ENCODE measurements at places on chromosomes 4 and X. TPM values are rescaled to one million over a fixed set of nuclear protein-coding genes. Genes with fewer than 3 reads are reported as not detected.

The PLAC8 gene
- total RNA-seq: 17.8 TPM

The DGAT2L6 gene
- total RNA-seq: not detected

The ABLIM2 gene
- 1.1 TPM for total RNA-seq

The VEGFC gene
- total RNA-seq: not detected

The NPY1R gene
- not detected for total RNA-seq

The XPNPEP2 gene
- total RNA-seq: 0.28 TPM

DNA sequence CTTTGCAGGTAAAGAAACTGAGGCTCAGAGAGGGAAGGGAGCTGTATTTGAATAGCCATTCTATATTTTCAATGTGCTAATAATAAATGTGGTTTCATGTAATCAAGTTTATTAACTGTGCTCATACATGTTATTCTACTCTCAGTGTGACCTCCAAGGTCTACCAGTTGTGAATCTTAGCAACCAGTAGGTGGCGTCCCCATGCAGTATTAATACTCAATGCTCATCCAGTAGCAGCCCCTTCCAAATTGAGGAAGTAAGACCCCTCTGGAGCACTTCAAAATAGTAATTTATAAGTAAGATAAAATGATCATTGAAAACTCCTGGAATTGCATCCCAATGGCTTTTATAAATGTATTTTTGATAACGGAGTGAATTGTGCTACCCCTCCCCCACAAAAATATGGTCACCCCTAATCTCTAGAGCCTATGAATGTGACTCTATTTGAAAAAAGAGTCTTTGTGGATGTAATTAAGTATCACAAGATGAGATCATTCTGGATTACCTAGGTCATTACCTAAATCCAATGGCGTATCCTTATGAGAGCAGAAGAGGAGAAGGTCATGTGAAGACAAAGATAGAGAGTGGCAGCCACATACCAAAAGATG, 20.4 kb upstream of the SEPSECS start:
- peak; percentile 16 for DNase-seq

The SEC24D gene
- 22.7 TPM for total RNA-seq

DNA sequence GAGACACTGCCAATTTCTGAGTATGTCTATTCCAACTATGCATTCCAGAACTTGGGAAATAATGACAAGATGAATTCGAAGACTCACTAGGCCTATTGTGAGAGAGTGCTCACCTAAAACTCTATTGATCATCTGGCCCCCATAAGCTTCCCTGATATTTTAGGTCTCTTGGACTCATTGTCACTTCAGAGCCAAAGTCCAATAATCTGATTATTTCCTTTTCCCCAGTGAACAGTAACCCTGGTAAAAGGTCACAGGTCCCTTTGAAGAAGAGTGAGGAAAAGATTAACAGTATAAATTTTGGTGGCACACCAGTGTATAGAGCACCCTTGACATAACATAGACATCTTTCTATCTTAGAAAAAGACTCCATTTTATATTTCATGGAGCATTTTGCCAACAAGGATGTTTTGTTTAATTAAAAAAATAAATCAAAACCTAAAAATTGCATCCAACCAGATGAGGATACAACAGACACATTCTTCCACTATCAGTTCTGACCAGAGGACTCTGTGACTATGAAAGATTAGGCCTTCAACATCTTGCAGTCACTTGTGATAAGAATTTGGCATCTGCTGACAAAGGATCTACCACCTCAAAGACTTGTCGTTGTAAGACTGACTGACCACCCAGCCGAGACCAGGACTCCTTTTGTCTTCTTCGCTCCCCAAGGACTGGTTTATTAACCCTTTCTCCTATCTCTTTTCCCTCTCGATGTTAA, 191.9 kb downstream of the MAB21L2 start:
- DNase-seq: no peak

DNA sequence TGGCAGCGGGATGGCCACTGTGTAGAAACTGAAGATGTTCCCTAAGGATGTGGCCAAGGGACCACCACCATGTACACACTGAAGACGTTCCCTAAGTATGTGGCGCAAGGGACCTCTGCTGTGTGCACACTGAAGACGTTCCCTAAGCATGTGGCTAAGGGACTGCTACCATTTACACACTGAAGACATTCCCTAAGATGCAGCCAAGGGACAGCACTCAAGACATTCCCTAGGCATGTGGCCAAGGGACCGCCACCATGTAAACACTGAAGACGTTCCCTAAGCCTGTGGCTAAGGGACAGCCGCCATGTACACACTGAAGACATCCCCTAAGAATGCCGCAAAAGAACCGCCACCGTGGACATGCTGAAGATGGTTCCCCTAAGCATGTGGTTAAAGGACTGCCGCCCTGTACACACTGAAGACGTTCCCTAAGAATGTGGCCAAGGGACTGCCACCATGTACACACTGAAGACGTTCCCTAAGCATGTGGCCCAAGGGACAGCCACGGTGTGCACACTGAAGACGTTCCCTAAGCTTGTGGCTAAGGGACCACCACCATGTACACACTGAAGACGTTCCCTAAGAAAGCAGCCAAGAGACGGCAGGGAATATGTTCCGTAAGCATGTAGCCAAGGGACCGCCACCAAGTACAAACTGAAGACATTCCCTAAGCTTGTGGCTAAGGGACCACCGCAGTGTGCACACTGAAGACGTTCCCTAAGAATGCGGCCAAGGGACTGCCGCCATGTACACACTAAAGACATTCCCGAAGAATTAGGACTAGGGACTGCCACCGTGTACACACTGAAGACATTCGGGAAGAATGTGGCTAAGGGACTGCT, 43.3 kb downstream of the DHRSX start:
- DNase-seq: no peak

- no peak for DNase-seq
Observed at GRCh38 chr4:116055857-116056827, 942.7 kb upstream of the NDST4 start.

The AKAP17A gene
- 74.5 TPM for total RNA-seq

The NEXMIF gene
- 0.02 TPM for total RNA-seq

DNA sequence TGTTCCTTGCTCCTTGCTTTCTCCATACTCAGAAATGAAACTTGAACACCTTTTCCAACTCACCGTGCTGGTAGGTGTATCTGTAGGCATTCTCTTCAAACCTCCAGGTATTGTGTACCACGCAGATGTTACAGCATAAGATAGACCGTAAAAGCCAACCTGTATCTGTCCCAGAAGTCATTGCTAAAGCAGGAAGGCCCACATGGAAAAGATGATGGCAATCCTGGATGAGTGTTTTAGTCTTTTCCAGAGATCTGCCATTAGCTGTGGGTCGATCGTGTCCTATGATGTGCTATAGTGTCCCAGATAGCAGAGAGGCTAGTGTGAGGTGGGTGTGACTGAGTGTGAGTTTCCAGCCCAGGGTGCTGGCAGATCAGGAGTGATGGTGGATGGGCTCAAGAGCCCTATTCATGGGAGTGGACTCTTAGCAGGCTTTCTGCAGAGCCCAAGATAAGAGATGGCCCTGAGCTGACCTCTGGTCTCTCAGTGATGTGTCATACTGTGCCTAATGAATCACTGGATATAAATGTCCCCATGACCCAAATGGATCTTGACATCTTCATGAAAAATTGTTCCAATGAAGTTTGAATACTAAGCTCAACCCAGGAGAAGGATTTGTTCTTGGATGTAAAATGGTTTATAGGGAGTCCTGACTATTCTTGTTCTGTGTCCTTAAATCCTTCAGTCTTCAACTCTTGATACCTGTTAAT, 69.1 kb upstream of the WDR1 start:
- no peak for DNase-seq

The ADH7 gene
- total RNA-seq: not detected

GRCh38 chrX:118802857-118803256, 20.8 kb upstream of the ZCCHC12 start:
- DNase-seq: no peak

- no peak for DNase-seq
Observed at GRCh38 chr4:89245459-89245858, 62.1 kb downstream of the GPRIN3 start.

The FAM114A1 gene
- total RNA-seq: 0.31 TPM

DNA sequence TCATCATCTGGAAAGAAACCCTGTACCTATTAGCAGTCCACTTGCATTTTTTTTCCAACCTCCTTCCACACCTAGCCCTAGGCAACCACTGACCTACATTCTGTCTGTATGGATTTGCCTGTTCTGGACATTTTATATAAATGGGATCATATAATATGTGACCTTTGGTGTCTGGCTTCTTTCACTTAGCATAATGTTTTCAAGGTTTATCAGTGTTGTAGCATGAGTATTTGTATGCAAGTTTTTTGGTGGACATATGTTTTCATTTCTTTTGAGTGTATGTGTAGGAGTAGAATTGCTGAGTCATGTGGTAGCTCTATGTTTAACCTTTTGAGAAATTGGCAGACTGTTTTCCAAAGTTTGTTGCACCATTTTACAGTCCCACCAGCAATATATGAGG, 198.6 kb downstream of the CEP135 start:
- DNase-seq: no peak

The NAA11 gene
- not detected for total RNA-seq

The CACNA1F gene
- total RNA-seq: 0.24 TPM

DNA sequence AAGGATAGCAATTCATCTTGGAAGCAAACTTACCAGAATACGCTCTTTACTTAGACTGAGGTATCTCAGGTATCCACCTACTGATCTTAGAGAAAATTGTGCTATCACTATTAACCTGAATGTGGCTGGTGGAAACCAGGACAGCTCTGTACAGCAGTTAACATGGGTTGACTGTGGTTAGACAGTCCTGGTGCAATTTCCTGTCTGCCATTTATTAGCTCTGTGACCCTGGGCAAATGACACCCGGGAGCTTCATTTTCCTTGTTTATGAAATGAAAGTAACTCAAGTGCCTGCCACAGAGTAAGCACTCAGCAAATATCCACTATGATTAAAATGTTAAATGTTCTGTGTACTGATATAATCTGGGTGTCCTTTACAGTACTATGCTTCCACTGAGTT, 60.0 kb downstream of the SMC1A start:
- no peak for DNase-seq

The ANKRD50 gene
- 0.15 TPM for total RNA-seq

DNA sequence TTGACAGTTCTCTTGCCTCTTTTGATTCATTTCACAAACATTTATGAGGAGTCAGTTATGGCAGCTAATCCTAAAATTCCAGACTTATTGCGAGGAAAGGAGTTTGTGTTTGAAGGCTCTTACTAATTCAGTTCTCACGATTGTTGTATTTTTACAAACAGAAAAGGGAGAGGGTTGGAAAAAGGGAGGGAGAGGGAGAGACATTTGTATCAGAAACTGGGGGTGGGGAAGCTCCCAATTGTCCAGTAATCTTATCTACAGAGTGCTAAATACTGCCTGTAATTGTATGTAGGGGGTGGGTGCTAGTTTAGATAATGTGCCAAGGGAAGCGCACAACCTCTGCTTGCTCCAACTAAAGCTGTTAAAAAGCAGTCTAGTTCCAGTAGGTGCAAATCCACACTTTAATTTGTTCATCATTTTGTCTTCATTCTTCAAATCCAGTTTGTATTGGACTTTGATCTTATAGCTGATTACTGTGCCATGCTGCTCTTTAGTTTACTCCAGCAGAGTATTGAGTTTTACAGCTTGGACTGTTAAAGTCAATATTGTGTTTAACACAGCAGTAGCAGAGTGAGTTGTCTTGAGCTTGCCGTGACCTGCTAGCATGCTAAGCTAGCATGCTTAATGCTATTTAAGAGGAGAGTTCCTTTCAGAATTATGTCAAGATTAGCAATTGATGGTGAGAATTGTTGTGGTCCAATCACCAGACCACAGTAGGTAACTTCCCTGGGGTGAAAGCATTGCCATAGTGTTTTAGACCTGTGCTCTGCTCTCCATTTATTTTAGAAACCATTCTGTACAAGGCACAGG, 13.9 kb downstream of the FNIP2 start:
- no peak for DNase-seq

- no peak for DNase-seq
Observed at GRCh38 chrX:132041015-132041414, 17.9 kb downstream of the STK26 start.

GRCh38 chr4:2072971-2073807, 14.1 kb downstream of the NAT8L start:
- DNase-seq: peak; percentile 35

The PNMA6F gene
- not detected for total RNA-seq

GRCh38 chr4:105780176-105780575, 71.6 kb downstream of the GSTCD start:
- DNase-seq: no peak

DNA sequence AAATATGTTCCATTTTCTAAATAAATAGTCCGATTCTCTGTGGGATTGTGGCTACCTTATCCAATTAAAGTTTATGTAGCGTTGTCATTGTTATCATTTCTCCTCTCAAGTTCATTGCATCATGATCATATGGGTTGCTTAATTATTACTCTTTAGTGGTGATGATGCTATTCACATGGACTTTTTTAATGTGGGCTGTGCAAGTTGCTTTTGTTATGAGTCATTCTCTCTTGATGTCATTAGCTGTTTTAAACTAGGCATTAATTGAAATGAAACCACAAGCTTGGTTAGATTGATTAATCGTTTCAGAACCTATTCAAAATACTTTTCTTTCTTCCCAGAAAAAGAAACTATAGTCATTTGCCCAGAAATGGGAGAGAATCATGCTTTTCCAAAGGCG, 38.2 kb downstream of the NHS start:
- no peak for DNase-seq

DNA sequence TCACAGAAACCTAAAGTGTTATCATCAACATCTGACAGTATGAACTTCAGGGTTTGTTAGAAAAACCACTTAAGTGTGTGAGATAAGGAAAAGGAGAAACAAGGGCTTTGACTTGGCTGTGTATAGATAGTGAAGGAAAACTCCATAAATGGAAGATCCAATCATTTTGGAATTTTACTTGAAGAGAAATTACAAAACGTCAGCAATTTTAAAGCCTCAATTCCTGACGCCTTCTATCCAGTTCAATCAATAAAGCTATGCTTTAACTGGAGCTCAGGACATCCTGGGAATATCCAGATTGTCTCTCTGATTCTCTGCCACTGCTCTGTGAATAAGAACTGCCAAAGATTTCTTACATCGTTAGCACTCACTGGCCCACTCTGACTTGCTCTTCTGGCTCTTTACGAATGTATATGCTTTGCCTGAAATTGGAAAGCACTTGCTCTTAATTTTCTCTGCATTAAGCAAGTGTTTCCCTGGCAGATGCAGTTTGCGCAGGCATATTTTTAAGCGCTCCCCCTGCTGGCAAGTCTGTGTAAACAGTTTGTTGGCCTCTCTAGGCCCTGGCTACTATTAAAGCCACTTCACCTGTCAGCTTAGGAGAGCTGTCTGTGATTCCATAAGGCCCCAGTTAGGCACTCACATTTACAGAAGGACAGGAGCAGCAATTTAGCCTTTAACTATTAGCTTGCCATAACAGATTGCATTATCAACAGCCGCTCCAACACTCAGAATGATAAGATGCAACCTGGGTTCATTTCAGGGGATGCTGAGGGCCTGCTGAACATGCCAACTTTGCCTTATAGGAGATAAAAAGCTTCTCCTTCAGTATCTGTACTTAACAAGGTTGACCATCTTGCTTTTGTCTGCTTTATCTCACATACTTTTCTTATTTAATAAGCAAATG, 251.4 kb upstream of the DDX53 start:
- DNase-seq: peak; percentile 28

The FGFBP1 gene
- not detected for total RNA-seq

DNA sequence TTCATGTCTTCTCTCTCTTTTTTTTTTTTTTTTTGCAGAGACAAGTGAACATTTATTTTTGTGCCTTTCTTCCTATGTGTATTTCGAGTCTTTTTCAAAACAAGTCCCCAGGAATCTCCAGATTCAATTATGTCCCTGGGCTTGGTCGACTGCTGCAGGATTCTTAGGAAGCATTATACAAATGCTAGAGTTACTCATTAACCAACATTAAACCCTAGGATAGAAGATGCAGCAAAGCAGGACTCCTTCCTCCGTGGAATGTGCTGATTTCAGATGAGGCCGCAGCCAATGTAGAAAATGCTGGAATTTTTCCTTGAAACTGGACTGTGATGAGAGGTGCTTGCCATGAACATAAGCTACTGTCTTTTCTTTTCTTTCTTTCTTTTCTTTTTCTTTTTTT, 3.4 kb downstream of the ZNF81 start:
- DNase-seq: no peak

All from CD8-positive, alpha-beta memory T cell (primary cell).